ENCODE measurements at places on chromosomes 4 and X.
A peak's percentile ranks its signal among the peaks of the same experiment; 100 is the strongest.

DNA sequence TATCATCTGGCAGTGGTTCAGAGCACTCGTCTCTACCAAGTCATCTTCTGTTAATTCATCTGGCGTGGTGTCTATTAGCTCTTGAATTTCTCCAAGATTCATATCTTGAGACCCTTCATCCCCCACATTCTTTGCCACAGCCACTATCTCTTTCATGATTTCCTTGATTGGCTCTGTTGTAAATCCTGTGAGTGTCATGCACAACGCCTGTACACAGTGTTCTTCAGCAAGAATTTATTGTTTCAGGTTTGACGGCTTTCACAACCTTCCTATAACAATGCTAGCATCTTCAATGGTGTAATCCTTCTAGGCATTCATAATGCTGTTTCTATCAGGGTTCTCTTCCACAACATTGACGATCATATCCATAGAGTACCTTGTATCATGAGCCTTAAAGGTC lies 30.9 kb downstream of the MGST2 start:
- DNase-seq, result no peak

DNA sequence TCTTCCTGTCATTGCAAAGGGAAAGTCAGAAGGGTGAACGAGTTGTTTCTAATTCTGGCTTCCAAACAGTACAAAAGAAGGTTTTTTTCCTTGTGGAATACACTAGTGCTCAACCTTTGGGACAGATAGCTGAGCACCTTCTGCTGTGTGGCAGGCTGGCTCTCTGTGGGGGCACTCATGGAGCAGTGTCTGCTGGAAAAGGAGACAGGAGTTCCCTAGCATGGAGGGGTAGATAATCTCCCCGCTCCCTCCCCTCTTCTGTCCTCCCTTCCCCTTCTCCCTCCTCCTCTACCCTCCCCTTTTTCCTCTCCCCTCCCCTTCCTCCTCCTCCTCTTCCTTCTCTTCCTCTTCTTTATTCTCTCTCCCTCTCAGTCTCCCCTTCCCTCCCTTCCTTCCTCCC lies 62.4 kb upstream of the MTM1 start:
- no peak for DNase-seq

GRCh38 chr4:180058691-180059215 lies 2184.4 kb upstream of the TENM3 start:
- DNase-seq, result peak; percentile 81

DNA sequence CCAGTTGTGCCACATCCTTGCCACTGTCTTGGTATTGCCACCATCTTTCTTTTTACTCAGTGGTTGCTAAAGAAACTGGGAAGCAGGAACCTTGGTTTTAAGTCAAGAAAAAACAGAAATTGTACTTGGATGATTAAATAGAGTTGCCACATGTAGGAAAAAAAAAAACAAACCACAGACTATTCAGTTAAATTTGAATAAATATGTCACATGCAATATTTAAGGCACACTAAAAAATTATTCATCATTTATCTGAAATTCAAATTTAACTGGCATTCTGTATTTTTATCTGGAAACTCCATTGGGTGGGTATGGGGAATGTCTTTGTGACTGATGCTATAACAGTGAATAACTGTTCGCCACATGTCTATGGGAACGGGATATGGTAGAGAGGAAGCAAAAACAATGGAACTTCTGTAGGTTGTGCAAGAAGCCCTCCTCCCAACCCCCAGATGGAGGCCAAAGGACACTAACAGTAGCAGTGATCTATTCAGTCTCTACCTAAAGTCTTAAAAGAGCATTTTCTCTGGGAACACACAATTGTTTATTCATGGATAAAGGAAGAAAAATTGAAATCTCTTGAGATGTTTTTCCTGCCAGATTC lies 57.0 kb upstream of the PLAC8 start:
- no peak for DNase-seq

DNA sequence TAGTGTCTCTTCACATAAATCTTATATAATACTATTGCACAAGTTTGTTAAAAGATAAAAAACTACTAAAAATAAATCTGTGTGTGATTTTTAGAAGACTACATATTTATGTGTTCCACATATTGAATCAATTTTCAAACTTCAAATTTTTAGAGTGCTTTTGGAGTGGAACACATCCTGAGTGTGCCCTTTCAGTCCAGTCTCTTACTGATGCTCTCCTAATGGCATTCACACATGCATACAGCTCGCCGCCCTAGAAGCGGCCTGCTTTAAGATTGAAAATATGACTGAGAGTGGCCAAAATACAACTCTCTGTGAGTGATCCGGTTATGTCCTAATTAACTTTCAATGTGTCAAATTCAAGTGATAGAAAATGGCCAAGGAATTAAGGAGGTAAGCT lies 628.8 kb downstream of the ANKRD50 start:
- no peak for DNase-seq

- no peak for DNase-seq
Measured at GRCh38 chr4:156515295-156515694, 456.3 kb downstream of the PDGFC start.

DNA sequence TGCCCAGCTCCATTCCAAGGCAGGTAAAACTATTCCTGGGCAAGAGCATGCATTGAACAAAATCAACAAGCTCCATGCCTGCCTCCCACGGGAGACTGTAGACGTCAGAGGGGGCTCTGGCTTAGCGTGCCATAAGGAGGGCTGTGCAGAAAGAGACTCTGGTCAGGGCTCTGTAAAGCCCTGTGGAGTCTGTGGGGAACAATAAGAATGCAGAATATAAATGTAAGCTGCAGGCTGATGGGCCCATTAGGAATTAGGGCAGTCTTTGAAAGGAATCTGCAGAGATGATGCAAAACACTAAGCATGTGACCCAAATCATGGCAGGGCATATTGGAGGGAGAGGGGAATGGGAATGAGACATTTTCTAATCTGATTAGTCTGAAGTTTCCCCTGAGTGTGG lies 170.3 kb downstream of the EFHC2 start:
- no peak for DNase-seq

DNA sequence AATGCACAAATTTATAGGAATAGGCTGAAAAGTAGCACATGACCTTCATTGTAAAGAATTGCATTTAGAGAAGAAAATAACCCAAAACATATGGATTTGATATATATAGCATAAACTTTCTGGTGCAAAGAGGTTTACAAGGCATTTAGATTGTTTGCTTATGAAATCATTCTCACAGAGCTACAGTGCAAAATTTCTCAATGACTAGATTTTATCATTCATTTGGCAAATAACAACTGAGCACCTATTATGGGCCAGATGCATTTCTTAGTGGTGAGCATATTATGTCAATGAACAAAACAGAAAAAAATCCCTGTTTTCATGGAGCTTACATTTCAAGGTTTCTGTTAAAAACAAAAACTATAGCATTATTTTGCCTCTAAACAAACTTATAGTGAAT lies 34.1 kb upstream of the TNIP3 start:
- DNase-seq, result no peak

DNA sequence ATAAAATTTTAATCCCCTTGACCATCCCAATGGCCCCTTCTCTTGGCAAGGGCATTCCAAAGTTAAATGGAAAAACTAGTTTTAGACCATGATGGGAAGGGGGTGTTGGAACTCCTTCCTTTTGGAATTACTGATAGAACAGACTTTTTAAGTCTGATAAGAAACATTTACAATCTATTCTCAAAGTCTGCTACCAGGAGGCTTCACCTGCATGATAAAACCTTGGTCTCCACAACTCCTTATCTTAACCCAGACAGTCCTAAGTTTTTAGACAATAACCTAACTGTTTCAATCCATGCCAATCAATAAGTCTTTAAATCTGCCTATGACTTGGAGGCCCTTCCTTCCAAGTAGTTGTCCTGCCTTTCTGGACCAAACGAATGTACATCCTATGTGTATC lies 63.9 kb upstream of the PGRMC2 start:
- DNase-seq, result no peak

DNA sequence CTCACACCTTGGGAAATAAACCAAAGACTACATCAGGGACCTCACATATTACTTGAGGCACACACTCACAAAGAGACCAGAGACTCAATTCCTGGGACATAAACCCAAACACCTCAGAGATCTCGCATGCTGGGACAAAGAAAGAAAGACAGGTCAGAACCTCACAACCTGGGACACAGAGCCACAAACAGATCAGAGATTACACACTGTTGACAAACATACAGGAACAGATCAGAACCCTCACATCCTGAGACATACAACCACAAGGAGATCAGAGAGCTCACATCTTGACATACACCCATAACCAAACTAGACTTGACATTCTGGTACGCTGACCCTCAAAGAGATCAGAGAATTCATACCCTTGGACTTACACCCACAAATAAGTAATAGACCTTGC lies 17.3 kb downstream of the SUV39H1 start:
- no peak for DNase-seq

GRCh38 chrX:38458071-38458470 lies 103.3 kb upstream of the TSPAN7 start:
- DNase-seq, result no peak

DNA sequence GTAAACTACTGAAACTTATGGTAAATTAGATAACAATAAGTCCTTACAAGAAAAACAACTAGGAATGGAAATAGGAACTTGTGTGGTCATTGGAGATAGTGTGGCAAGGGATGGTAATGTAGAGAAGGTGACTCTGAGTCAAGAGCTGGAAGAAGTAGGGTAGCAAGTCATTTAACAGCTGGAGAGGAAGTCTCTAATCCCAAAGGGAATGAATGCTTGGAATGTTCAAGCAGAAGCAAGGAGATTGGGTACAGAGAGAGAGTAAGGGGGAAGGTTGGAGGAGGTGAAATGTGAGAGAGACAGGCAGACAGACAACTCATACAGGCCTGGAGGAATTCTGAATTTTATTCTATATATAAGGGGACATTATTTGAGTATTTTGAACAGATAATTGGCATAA lies 260.6 kb upstream of the MAD2L1 start:
- no peak for DNase-seq

- no peak for DNase-seq
Measured at GRCh38 chrX:47854474-47854873, 17.8 kb downstream of the ZNF81 start.

- DNase-seq, result no peak
Measured at GRCh38 chr4:141898346-141898745, 262.0 kb downstream of the IL15 start.

DNA sequence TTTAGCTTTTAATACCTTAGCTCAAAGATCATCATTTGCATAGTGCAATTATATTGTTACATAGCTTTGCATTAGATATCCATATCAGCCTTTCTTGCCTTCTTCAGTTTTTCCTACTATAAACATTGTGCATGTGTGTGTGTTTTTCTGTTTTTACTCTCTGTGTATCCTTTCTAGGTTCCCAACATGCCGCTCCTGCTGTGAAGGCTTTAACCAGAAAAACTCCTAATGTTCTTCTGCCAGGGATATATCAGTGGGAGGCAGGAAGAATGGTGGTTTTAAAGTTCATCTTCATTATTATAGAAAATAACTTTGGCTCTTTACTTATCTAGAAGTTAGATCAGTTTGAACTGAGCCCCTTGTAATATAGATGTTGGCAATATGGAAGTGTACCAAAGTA lies 61.2 kb downstream of the CPE start:
- DNase-seq, result no peak

- no peak for DNase-seq
Measured at GRCh38 chr4:75034523-75034922, 101.6 kb downstream of the PARM1 start.

- DNase-seq, result no peak
Measured at GRCh38 chr4:27132497-27132896, 271.9 kb downstream of the STIM2 start.

- DNase-seq, result no peak
Measured at GRCh38 chr4:184765473-184766340, 31.8 kb upstream of the CENPU start.

- DNase-seq, result no peak
Measured at GRCh38 chr4:93431371-93431770, 397.2 kb upstream of the ATOH1 start.

GRCh38 chrX:150849486-150849885 lies 49.0 kb downstream of the CD99L2 start:
- no peak for DNase-seq

Data from left forelimb (tissue), 1 donor.